ENCODE measurements at places on chromosomes 1 and 21.

GRCh38 chr1:221797506-221797905 lies 55.6 kb upstream of the DUSP10 start:
- no peak for ATAC-seq

- ATAC-seq, result no peak
Measured at GRCh38 chr1:175618559-175618958, 124.8 kb downstream of the TNR start.

DNA sequence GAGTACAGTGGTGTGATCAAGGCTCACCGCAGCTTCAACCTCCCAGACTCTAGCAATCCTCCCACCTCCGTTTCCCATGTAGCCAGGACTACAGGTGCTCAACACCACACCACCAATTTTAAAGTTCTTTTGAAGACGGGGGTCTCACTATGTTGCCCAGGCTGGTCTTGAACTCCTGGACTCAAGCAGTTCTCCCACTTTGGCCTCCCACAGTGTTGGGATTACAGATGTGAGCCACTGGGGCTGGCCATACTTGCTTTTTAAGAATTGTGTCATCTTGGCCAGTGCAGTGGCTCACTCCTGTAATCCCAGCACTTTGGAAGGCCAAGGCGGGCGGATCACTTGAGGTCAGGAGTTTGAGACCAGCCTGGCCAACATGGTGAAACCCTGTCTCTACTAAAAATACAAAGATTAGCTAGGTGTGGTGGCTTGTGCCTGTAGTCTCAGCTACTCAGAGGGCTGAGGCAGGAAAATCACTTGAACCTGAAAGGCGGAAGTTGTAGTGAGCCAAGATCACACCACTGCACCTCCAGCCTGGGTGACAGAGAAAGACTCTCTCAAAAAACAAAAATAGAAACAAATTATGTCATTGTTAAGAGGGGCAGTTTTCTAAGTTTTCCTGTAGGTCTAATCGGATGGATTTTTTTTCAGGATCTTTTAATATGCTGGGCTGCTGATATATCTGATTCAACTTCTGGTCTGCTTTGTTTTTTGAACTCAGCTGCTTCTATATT lies 18.7 kb downstream of the AK4 start:
- no peak for ATAC-seq

DNA sequence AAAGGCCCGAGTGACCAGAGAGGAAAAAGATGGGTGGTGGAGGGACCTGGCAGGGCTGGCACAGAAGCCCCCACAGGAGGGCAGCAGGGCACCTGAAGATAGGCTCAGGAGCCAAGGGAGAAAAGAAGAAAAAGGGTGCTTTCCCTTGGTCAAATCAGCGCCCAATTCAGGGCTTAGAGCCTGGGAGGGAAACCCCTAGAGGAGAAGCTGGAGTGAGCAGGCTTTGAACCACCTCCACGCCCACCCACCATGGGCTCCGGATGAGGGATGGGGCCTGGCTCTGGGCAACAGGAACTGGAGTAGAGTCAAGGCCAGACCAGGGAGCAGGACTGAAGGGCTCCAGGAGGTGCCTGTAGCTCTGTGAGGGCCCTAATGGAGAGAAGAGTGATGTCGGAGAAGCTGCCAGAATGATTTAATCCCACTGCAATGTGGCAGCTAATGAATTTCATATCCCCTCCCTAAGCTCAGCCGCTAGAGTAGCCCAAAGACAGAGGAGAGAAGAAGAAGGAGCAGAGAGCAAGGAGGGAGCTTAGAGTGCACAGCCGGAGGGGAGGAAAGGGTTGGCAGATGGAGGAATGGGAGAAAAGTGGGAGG lies 12.0 kb upstream of the PRELP start:
- ATAC-seq, result no peak

DNA sequence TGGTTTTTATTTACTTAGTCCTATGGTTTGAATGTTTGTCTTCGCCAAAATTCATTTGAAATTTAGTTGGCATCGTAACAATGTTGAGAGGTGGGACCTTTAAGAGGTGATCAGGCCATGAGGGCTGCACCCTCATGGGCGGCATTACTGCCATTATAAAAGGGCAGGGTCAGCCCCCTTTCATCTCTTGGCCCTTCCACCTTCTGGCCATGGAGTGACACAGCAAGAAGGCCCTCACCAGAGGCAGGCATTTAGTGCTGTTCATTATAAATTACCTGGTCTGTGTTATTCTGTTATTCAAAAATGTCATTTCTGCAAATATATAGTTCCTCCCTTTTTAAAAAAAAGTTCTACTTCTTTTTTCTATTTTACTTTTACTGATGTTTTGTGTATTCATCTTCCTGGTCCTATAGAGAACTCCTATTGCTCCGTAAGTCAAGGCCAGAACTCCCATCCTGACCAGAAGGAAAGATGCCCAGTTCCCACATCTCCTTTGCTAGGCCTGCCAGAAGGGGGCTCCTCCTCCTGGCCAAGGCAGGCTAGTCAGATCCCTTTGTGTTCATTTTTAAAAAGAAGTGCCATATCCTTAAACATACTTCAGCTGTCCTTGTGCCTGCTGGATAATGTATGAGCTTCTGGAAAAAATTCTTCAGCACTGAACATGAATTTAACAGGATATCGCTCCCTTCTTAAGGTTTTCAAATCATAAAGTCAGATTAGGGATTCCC lies 10.0 kb upstream of the LBR start:
- no peak for ATAC-seq
